ENCODE measurements at places on chromosomes 11 and 22.

- no peak for DNase-seq
Measured at GRCh38 chr22:45531441-45532234, 29.0 kb downstream of the FBLN1 start.

- DNase-seq = peak; percentile 87
Measured at GRCh38 chr11:71396548-71397123, 51.6 kb downstream of the DHCR7 start.

- no peak for DNase-seq
Measured at GRCh38 chr11:6400431-6401345, 10.4 kb downstream of the SMPD1 start.

GRCh38 chr11:134101282-134101681 lies 32.4 kb downstream of the JAM3 start:
- DNase-seq = no peak

DNA sequence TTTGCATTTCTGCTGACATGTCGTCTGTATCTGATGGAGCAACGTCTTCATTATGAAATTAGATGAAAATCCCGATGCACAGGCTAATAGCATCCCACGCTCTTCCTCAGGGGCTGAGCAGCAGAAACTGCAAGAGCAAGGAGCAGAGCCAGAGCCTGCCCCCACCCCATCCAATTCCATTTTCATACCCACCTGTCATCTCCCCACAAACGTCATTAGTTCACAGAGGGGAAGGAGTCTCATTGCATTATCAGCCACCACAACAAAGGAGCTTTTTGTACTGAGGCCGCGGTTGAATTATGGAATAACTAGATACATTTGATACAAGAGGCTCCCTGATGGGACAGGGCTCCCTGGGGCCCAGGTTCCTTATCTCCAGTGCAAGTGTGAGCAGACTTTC lies 515.0 kb downstream of the NTM start:
- DNase-seq = no peak

DNA sequence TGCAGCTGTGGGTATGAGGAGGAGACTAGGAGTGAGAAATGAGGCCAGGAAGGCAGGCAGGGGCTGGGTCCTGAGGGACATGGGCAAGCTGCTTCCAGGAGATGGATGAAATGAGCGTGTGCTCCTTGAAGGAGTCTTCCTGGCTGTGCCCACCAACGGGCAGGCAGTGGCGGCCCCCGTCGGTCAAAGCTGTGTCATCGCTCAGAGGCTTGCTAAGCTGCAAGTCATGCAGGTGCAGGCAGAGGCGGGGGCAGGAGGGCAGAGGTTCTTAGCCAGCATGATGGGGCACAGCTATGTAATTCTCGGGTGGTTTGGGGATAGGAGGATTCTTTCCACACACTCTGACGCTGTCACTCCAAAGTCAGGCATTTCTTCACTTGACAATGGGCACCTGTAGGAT lies 12.5 kb upstream of the PEX26 start:
- no peak for DNase-seq

GRCh38 chr22:25838960-25839741 lies 97.2 kb downstream of the MYO18B start:
- DNase-seq = no peak

DNA sequence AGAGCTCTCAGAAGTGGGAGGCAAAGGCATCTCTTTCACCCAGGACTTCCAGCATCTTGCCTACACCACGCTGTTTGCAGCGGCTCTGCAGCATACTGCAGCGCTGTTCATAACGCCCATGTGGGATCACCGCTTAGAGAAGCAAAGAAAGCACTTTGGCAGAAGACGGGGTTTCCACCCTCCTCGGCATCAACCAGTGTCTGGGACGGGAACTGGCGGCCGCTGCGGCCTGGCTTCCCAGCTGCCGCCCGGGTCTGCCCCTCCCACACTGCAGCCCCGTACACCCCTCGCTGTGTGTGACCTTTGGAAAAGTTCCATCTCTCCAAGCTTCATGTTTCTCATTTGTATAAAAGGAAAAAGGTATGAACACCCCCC lies 545 bp upstream of the TIRAP start:
- no peak for DNase-seq

- no peak for DNase-seq
Measured at GRCh38 chr11:89235976-89236375, 58.3 kb downstream of the TYR start.

DNA sequence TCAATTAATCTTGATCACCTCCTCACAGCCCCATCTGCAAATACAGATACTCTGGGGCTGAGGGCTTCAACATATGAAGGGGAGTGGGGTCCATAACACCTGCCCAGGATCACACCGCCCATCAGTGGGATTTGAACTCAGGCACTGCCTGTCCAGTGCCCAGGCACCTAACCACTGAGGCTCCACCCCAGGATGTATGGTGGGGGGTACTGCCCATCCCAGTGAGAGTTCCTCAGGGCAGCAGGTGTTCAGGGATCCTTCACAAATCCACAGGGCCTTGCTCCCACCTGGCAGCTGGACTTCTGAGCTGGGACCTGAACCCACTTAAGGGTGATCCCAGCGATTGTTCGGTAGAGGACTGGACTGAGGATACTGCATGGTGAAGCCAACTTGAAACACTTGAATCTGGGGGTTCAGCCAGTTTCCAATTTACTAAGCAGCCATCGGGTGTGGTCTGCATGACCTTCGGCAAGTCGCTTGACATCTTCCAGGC lies 33.3 kb downstream of the PRDM11 start:
- no peak for DNase-seq

GRCh38 chr11:102387043-102387781 lies 40.2 kb downstream of the BIRC2 start:
- DNase-seq = no peak

GRCh38 chr22:28129319-28129962 lies 210.4 kb upstream of the PITPNB start:
- no peak for DNase-seq

- no peak for DNase-seq
Measured at GRCh38 chr22:32987081-32987631, 71.0 kb downstream of the SYN3 start.

DNA sequence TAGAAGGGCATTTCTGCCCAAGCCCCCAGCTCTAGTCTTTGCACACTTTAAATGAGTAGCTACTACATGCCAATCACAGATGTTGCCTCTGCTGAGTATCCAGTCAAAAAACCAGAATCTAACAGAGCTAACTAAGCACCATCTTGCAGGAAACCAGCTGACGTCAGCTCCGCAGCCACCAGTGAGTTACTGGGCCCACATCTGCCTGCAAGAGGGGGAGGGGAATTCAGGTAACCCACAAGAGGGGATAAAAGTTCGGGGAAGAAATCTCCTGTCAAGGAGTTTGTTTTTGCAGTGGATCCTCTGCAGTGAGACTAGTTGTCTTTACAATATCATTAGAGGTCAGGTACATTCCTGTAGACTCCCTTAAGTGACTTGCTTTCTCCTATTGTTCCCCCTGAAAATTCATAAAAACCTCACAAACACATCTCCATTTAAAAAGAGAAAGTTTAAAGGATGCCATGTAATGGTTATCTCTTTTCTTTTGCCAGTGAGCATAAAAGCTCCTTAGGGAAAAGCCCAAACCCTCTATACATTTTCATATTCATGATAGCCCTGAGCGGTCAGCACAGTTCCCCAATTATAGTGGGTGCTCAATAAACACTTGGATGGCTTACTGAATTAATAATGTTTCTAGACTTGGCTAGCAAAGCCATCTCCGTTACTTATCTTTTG lies 9.3 kb downstream of the CD44 start:
- no peak for DNase-seq

- no peak for DNase-seq
Measured at GRCh38 chr11:115104851-115105453, 399.3 kb downstream of the CADM1 start.

DNA sequence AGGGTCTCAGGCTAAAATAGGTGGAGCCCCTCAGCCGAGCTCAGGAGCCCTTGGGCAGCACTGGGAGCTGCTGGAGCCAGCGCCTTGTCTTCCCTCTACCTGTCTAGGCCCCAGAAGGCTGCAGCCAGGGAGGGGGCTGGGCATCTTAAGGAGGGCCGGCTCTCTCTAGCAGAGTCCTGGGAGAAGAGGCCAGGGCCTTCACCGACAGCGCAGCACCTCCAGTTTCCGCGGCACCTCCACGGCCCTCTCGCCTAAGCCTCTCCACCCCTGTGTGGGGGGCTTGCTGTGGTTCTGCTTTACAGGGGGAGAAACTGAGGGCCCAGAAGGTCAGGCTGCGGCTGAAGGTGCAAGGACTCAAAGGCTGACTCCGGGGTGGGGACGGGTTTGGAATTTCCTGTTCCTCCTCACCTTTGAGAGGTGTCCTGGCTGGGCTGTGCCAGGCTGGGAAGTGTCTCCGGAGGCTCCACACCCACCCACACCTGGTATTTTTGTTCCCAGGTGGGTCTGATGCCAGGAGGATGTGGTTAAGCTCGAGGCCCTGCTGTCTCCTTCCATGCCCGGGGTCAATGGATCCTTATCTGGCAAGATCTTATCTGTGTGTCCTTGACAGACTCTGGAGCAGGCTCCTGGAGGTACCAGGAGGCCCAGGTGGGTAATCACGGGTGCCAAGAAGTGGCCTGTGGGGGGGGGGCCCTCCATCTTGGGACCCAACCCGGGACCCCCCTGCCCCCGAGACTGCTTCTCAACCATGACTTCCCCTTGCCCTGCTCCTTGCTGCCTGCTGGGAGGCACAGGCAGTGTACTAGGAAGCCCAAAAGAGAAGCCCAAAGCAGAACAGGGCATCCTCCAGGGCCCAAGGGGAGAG lies 95.3 kb upstream of the FGF3 start:
- DNase-seq = no peak

DNA sequence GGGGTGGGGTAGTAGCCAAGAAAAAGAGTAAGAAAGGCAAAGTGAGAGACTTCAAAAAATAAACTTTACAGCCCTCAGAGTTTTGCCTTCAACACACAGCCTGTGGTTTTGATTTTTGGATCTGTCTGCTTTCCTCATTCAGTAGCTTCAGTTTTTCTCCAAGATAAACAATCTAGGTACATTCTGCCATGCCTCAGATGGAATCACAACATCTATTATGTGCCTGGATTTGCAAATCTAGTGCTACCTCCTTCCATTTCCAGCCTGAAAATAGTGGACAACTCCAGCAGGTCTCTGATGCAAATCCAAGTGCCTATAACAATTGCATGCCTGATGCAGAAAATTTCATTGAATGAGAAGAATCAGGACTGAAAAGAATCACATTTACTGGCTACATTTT lies 206.6 kb upstream of the GUCY1A2 start:
- DNase-seq = no peak

All from NCI-H2107 (cell line).